ENCODE measurements at places on chromosomes 3 and 15.

DNA sequence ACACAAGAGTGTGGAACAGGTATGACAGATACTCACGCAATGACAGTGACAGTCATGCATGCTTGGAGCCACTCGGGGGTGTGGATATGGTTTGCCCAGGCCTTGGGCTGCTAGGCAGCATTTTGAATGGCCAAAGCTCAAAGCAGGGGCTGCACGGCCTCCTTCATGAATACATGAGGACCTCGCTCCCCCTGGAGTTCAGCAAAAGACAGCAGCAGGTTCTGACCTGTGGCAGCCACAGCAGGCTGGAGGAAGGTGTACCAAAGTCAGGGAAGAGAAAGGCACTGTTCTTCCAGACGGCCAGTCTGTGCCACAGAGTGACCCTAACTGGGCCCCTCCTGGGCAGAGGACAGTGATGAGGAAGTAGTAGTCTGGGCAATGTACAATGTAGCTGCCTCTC lies 88.2 kb upstream of the C2CD4B start:
- no peak for DNase-seq

DNA sequence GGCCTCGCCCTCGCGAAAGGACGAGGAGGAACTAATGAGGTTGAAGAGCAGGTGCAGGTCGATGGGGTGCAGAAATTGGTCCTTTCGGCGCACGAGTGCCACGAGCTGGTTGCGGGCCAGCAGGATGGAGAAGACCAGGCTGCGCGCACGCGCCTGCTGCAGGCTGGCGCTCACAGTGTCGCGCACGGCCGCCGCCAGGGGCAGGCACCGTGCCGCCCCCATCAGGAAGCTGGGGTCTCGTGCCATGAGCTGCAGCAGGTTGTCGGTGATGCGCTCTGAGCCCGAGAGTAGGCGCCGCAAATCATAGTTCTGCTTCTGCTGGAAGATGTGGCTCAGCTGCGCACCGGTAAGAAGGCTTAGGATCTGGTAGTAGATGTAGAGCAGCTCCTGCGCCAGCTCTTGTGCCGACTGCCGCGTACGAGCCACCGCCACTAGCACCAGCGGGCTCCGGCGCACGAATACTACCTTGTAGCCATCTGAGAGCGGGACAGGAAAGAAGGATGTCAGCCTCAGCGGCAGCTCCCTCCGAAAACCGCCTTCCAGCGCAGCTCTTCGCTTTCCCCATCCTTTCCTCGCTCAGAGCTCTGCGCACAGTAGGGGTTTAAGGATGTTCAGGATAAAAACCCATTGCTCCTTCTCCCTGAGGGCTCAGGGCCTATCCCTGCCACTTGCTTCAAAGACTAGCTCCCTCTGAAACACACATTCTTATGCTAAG lies 6.9 kb upstream of the MST1R start:
- no peak for DNase-seq

- DNase-seq: no peak
Observed at GRCh38 chr3:102094506-102094905, 245.2 kb downstream of the NFKBIZ start.

DNA sequence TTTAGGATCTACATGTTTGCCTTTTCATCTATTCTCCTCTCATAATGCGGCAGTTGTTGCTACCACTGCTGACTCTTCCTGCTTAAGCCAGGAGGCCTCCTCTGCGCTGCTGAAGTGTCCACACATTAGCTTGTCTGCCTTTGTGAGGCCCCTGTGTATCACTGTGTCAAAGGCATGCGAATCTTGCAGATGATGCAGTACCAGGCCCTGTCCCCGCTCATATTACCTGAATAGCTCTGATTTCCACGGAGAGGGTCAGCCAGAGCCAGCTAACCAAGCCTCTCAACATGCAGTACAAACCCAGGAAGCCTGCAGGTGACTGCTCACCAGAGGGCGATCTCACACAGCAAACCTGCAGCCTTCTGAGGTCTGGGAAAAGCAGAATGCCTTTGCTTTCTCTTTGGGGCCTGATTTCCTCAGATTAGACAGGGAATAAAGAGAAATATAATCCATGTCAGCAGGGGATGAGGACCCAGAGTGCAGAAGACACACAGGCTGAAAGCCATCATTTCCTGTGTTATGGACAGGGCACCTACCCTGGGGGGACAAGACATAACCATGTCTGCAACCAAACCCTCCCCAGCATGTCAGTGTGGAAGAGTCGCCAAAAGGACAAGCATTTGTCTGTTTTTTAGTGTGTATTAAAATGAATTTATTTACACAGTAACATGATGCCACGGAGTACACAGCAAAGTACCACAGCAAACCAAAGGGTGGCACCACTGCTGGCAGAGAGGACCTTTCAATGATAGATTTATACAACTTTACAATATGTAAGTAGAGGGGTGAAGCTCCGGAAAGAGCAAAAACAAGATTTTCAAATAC lies 36.8 kb upstream of the TSPAN3 start:
- DNase-seq: peak; percentile 22

DNA sequence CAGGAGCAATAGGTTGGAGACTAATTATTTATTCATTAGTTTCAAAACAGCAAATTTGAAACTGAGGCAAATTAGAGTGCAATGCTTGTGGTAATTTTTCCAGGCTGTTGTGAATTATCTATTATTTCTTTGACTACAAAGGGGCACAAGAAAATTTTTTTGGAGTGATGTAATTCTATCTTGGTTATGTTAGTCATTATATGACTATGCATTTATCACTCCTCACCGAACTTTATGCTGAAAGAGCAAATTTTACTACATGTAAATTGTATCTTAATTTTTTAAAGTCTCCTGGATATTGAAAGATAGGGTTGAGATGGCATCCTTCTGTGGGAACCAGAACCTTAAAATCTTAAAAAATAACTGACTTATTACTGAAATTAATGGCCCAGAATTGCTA lies 320.0 kb upstream of the ROBO1 start:
- no peak for DNase-seq

GRCh38 chr3:99789011-99789721 lies 28.5 kb upstream of the CMSS1 start:
- DNase-seq: peak; percentile 66

DNA sequence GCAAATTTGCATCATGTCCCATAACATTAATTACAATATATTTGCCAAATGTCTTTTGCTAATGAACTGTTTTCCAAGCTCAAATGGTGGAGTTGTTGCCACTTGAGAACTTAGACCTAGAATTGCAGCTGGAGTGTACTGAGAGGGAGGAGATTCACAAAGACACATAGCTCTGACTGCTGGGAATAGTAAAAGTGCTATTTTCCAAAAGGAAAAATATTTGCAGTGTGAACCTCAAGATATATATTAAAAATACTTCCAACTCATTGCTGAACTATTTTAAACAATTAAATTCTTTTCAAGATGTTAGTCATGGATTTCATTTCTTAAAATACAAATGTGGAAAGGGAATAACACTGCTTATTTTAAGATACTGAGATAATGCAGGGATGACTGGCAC lies 666.8 kb upstream of the ARPP21 start:
- no peak for DNase-seq

DNA sequence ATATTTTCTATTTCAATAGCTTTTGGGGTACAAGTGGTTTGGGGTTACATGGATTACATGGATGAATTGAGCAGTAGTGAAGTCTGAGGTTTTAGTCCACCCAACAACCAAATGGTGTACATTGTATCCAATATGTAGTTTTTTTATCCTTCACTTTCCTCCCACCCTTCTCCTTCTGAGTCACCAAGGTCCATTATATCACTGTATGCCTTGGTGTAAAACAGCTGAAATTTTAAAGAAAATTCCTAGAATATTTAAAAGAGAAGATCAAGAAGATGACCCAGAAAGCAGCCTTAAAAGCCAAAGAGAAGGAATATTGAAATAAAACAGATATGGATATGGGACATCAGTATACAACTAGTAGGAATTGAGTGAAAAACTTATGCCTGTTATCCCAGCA lies 204.2 kb upstream of the COL8A1 start:
- DNase-seq: no peak

DNA sequence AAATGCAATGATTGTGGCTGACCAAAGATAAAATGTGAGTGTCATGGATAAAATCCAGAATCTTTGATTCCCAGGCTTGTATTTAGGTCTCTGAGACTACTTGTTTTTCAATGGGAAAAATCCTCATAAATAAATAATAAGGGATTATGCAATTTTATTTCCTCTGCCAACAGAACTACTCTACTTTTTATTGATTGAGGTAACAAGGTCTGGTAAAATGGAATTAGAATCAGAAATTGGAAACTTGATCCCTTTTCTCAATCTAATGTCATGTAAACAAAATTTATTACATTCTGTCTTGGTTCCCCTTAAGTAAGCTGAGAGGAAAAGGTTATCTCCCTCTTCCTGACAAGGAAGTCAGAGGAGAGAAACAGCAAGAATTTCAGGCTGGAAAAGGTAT lies 48.3 kb upstream of the CCDC50 start:
- no peak for DNase-seq

DNA sequence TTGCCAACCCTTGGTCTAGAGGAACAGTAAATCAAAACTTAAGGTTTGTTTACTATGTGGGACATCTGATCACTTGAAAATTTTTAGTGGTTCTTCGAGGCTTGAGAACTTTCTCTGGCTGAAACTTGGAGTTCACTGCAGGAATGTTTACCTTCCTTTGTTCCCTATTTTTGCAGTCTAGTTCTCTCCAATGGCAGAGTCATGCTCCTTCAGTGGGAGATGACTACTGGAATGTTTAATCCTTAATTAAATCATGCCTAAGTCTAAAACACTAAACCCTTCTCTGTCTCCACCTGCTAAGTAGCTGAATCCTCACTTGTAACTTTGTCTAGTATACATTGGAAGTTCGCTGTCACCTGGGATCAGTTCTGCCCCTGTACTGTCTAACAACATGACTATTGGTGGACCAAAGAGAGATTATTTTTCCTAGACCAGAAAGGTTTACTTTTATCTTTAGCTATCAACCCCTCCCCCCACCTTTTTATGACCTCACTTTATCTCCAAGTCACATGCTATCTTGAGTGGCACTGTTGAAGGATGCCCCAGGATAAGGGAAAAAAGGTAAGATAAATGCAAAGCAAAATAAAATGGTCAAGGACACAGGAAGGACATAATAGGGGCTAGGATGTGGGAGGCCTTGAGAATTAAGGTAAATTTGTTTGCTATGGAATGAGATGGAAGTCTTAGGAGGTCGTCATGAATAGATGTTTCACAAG lies 1.2 kb upstream of the ZNF609 start:
- no peak for DNase-seq

DNA sequence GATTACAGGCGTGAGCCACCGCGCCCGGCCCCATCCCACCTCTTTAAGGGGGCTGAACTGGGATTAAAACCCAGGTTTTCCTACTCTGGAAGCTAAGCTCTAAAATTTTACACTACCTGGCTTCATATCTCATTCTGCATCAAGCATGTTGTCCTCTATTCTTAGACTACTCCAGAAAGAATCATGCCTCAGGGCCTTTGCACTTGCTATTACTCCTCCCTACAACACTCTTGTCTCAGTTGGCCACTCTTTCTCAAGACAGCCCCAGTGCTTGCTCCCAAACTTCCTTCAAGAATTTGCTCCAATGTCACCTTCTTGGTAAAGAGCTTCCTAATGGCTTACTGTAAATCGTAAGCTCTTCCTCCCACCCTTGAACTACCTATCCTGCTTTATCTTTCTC lies 521.7 kb downstream of the MAGI1 start:
- DNase-seq: no peak

DNA sequence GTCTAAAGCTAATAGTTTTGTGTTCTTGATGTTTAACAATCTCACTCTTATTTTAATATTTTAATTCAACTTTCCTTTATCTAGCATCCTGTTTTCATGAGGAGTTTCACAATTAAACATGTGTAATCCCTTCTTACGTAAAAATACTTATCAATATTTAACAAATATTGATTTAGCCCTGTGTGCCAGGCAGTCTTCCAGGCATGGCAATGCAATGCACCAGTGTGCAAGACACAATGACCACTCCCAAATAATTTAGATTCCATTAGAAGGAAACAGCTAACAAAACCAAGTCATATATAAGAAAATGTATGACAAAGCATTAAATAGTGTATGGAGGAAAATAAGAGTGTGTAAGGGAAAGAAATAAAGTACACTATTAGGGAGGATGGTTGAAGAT lies 627.1 kb upstream of the ARPP21 start:
- DNase-seq: no peak

GRCh38 chr15:87863152-87863551 lies 393.4 kb downstream of the NTRK3 start:
- DNase-seq: no peak

DNA sequence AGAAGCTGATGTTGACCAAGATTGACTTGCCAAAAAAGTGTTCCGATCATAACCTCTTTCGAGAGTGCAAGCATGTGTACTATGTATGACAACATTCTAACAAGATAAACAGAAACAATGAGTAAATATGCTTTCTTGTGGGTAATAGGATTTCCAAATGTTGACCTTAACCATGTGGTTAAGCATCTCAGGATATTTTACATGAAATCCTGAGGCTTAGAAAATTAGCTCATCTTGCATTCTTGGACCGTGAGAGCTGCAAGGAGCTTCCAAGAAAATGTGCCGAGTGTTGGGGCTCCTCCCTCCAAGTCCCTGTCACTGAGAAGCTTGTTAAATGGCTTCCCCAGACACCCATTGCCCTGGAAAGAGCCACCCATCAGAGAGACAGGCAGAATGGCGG lies 50.1 kb downstream of the C3orf20 start:
- no peak for DNase-seq

DNA sequence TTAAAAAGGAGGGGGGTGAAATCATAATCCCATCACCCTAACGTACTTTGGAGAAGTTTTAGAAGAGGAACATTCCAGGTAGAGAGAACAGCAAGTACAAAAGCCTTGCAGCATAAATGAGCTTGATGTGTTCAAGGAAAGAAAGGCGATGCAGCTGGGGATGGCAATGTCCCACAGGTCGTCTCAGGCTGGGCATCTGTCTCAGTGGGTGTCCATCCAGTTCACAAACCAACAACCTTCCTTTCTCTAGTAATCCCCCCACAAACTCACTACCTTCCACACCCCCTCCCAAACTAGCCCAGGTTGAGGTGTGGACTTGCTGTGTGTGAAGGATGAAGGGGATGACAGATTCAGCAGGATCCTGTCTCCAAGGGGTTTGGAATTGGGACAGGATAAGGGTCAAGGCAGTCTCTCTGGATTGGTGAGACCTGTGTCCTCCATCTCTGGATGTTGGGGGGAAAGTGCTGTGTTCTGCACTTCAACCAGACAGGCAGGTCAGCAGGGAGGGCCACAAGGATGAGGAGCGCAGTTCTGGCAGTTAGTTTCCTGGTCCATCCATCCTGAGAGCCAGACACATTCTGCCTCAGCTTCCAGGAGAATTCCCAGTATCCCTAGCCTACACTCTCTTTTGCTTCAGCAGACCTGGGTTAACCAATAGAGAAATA lies 1.7 kb upstream of the ESYT3 start:
- no peak for DNase-seq

GRCh38 chr3:196341137-196341536 lies 2.9 kb upstream of the TM4SF19 start:
- peak; percentile 77 for DNase-seq

DNA sequence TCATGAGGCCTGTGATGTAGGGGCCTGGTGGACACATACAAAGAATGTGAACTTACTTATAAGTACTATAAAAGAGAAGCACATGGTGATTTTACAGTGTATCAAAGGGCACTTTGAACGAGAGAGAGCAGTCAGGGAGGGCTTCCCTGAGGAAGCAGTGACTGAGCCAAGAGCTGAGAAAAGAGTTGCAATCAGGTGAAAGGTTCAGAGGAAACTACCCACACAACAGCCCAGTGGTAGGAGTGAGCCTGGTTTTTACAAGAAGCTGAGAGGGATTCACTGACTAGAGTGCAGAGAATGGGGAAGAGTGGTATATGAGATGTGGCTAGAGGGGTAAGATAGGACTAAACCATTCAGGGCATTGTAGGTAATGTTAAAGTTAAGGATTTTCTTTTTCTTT lies 57.1 kb downstream of the CALML4 start:
- DNase-seq: no peak

- DNase-seq: peak; percentile 25
Observed at GRCh38 chr15:72116731-72117485, 1.0 kb downstream of the MYO9A start.
